ENCODE measurements at places on chromosomes 5 and 9.

GRCh38 chr5:58115811-58116210, 344.1 kb downstream of the PLK2 start:
- no peak for DNase-seq

DNA sequence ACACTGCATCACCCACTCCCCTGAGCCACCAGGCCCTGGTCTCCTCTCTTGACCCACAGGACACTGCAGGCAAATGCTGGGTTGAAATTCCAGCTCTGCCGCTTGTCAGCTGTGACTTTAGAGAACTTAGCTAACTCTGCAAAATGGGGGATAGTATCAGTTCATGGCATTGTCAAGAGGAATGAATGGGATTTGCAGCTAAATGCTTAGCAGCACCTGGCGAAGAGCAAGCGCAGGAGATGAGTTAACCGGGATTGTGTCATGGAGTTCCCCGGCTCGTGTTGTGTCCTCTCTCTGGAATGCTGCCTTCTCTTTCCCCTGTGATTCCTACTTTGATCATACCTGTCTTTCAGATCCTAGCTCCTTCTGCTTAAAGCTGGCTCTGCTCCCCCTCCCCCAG, 67.1 kb downstream of the DAB2IP start:
- no peak for DNase-seq

DNA sequence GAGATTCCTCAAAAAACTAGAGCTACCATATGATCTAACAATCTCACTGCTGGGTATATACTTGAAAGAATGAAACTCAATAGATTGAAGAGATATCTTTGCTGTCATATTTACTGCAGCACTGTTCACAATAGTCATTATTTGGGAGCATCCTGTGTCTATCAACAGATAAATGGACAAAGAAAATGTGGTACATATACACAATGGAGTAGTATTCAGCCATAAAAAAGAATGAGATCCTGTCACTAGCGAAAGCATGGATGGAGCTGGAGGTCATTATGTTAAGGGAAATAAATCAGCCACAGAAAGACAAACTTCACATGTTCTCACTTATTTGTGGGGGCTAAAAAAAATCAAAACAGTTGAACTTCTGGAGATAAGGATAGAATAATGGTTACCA, 505.7 kb upstream of the ARRDC3 start:
- DNase-seq: no peak

GRCh38 chr5:27682600-27682999, 644.2 kb upstream of the CDH9 start:
- DNase-seq: no peak

GRCh38 chr5:1054799-1055775, 46.5 kb downstream of the NKD2 start:
- no peak for DNase-seq

- no peak for DNase-seq
Observed at GRCh38 chr9:14451949-14452348, 138.0 kb upstream of the NFIB start.

DNA sequence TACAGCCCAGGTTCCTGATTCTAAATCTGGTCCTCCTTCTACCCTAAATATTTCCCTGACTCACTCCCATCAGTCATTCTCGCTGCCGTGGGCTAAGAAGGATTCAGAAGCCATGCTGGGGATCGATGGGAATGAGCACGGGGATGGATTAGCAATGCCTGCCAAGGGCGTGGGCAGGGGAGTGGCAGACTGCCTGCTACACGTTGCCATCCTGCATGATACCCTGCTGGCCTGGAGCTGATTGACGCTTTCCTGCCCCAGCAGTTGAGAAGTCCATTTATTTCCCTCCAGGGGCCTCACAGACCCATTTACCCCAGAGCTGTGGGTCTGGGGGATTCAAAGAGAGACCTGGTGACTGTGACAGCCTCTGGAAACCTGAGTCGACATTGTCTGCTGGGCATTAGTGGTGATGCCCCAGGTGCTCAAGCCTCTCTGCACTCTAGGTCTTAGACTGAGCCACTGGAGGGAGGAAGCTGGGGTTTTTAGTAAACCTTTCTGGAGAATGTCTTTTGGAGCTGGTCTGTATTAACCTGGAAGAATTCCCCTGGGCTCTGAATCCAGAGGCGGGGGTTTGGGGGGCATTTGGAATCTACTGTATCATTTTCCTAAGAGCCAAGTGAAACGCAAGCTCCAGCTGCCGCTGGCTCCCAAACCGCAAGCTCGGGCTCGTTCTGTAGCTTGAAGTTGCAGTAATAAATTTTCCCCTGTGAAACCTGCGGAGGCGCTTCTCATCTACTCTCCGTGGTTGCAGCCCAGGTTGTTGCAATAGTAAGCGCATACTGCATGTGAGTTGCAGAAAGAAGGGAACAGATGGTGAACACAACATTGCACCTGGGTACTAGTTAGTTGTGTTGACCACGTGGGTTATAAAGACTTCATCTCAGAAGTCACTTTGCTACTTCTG, 76.3 kb upstream of the RAPGEF1 start:
- DNase-seq: no peak

GRCh38 chr9:134493461-134494272, 147.9 kb upstream of the COL5A1 start:
- no peak for DNase-seq

DNA sequence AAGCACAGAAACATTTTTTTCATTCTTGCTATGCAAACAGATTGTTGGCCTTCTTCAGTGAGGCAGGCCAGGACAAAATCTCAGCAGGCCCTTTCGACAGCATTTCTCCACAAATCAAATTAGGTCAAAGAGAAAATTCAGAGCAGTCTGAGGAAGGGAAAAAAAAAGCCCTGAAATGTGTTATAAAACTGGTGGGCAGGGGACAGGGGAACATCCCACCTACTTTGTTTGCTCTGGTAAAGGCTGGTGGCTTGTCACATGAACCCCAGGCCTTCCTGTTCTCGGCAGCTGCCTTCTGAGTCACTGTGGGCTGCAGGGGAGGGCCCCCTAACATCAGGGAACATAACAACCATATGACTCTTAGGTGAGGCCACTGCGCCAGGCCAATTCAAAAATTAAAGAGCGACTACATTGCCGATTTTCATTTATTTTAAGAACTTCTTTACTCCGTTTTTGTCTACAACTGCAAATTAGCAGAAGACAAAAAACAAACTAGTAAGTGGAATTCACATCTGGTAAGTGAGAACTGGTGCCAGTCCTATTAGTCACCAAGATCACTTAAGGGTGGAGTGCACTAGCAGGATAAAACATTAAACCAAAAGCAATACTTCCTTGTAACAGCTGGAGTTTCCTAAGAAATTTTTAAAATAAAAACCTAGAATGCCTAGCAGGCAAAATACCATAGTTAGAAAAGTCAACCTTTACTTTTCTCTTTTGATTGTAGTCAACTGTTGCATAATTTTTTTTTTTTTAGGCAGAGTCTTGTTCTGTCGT, 46.2 kb upstream of the DENND4C start:
- no peak for DNase-seq

DNA sequence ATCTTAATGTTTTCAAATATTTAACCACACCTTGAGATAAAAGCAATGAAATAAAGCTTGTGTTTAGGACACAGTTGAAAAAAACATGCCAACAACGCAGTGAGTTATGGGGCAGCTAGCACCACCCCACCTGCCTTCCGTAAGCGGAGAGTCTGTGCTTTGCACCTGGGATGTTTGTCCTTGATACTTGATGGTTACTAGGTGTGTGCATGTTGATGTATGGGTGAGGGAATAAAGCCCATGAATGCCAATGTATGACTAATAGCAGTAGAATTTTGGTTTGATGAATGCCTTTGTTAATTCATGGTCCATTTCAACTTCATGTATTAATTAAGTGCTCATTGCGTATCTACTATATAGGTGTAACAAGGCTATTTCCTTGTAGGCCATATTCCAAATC, 74.0 kb downstream of the PCSK5 start:
- no peak for DNase-seq

DNA sequence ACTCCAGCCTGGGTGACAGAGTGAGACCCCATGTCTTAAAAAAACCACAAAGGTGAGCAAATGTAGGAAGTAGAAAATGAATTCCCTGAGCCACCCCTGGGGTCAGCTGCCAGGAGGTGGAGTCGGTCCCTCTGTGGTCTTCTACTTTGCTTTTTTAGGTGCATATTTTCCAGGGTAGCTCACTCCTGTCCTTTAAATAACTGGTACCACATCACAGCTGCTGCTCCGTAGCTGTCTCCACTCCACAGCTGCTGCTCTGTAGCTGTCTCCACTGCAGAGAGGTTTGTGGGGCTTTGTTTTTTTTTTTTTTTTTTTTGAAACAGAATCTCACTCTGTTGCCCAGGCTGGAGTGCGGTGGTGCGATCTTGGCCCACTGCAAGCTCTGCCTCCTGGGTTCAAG, 8.9 kb downstream of the WDR5 start:
- no peak for DNase-seq

DNA sequence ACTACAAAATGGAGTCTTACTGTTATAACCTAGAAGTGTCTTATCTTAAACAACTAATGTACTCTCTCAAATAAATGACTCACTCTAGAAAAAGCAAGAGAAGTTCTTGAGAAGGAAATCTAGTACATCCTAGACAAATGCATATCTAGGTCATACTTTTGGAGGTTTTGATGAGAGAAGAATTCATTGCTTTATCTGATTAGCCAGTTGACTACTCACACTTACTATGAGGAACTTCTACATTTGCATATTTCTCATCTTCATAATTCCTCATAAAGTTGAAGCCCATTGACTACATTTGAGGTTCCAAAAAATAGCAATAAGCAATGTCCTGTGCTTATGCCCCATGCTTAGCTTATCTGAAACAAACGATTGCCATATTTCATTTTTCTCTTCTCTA, 2.8 kb downstream of the JAKMIP2 start:
- no peak for DNase-seq

DNA sequence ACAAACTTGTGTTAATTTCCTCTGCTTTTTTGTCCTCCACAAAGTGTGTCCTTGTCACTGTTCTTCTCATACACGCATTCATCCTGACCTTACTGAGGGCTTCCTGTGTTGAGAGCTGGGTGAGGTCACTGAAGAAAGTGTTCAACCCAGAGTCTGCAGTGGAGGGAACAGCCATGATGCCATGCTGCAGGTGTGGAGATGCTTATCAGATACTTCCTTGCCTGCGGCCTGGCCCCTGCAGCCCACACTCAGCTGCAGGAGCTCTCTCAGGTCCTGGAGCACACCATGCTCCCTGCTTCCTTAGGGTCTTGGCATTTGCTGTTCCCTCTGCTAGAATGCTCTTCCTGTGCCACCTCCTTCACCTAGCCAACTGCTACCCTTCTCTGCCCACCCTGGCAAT, 108.1 kb upstream of the SPRY4 start:
- DNase-seq: no peak

DNA sequence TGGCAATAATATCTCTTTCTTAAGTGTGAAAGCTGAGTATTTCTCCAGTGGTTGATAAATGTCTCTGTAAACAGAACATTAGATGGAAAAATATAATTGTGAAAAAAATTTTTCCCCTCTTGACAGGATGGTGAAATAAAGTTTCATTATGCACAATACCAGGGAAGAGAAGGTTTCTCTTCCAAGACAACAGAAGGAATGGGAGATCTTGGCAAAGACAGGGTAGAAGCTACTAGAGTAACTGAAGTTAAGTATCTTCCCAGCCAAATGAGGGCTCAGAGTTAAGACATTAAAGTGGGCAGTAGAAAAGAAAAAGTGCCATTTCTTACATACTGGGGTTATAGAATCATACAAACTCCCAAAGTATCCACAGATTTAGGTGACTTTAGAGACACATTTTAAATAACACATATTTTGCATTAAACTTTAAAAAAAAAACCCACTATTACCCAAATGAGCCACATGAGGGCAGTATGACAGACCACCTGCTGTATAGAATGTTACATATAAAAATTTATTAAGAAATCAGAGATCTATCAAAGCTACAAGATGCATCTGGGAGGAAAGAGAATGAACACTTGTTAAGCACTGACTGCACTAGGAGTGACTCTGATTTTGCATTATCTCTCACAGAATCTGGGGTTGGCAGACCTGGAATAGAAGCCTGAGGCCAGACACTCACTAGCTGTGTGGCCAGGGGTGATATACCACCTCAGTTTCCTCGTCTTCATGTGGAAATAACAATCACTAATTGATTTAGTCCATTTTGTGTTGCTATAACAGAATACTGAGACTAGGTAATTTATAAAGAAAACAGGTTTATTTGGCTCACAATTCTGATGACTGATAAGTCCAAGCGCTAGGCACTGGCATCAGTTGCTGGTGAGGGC, 98.5 kb downstream of the ARSB start:
- DNase-seq: no peak

- DNase-seq: no peak
Observed at GRCh38 chr9:91305596-91306295, 56.0 kb downstream of the AUH start.

DNA sequence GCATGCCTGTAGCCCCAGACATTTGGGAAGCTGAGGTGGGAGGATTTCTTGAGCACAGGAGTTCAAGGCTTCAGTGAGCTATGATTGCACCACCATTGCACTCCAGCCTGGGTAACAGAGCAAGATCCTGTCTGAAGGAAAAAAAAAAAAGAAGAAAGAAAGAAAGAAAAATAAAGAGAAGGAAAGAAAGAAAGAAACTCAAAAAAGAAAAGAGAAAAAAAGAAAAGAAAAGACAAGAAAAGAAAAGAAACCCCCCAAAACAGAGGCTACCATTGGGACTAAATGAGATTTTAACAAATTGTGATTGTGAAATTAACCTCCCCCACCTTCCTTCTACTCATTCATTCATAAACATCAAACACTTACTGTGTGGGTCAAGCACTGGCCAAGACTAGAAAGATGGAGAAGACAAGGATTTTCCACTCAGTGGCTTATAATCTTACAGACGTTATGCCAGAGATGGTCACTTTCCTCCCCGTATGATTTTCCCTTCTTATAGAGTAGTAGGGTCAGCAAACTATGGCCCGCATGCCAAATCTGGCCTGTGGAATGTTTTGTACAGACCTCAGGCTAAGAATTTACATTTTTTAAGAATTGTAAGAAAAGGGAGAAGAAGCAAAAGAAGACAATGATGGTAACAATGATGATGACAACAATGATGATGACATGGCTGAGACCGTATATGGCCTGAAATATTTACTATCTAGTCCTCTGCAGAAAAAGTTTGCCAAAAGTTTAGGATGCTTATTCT, 1.1 kb upstream of the FYB1 start:
- no peak for DNase-seq

GRCh38 chr5:16740811-16741392, 124.1 kb upstream of the RETREG1 start:
- no peak for DNase-seq

DNA sequence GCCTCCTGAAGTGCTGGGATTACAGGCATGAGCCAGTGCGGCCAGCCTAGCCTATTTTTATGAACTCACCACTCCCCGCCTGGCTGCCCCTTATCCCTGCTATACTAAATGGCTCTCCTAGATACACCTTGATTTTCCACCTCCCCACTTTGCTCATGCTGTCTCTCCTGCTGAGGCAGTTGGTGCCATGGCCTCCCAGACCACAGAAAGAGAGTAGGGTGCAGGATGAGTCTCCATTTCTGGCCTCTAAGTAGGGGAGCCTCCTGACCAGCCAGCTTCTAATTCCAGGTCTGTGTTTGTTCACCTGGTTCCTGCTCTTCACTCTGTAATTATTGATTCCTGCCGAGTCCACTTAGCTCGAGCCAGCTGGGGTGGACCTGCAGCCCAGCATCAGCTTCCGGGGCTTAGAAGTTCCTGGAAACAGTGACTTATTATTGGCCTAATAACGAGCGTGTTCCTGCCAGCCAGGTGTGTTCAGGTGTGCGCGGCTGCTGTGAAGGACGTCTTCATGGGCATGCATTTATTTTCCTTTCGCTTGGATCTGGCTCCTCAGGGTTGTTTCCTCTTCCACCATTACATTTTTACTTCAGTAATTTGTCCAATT, 34.0 kb downstream of the ZNF618 start:
- no peak for DNase-seq

GRCh38 chr9:133958756-133959155, 33.4 kb downstream of the VAV2 start:
- DNase-seq: no peak
